RPMI7951 (cell line): ENCODE measurements at places on chromosomes 1 and 21. TPM values are rescaled to one million over a fixed set of nuclear protein-coding genes. Genes with fewer than 3 reads are reported as not detected.

- DNase-seq = peak; percentile 39
Measured at GRCh38 chr1:211910913-211911485, 80.4 kb upstream of the LPGAT1 start.

GRCh38 chr1:92857817-92858216 is 26.0 kb downstream of the RPL5 start:
- no peak for DNase-seq

DENND2C gene
- total RNA-seq = 0.29 and 0.36 TPM in 2 replicates

ZSCAN20 gene
- total RNA-seq = 5.5 and 5.6 TPM in 2 replicates

GRCh38 chr1:1435911-1436629 is 580 bp downstream of the VWA1 start:
- DNase-seq = no peak

DNA sequence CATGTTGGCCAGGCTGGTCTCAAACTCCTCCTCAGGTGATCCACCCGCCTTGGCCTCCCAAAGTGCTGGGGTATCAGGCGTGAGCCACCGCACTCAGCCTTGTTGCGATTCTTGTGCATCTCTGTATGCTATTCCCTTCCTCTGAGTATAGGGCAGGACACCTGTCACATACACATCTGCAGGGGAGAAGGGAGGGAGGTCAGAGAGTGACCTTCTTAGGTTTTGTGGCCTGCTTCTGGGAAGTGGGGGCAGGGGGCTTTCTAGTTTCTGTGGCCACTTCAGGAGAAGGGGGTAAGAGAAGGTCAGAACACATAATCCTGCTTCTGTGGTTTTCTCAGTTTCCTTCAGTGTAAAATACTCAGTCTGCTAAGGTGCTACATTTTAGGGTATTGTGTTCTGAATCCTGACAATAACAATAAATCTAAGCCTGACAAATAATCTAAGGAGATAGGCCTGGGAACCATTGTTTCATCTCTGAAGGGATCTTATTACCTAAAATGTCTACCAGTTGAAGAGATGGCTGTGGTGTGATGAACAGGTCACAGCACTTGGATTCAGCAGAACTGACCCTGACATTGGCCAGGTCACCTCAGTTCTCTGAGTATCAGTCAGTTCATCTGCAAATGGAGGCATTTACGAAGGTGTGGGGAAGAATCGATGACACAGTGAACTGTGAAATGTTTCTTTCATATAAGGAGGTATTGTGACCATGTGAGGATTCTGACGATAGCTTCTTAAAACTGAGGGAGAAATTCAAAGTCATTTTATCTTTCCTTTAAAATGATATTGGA is 212.6 kb upstream of the L1TD1 start:
- DNase-seq = no peak

DNA sequence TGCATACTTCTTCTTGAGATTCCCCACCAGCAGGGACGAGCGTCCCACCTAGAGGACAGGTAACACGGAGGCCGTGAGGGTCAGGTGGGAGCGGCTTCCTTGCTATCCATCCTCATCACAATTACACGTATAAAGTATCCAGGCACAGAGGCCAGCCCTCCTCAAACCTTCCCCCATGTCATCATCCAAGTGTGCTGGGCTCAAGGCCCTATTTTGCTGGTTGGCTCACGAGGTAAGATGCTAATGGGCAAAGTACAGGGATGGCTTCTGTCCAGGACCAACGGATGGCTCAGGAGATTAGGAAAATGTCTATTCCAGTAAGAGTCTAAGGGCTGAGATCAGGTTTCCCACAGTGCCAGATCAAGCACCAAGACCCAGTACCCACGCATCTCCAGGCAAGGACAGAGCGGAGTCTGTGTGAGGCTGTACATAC is 11.5 kb upstream of the A3GALT2 start:
- peak; percentile 75 for DNase-seq

EPS8L3 gene
- not detected in 2 replicates for total RNA-seq

RNF2 gene
- total RNA-seq = 17.5 and 21.1 TPM in 2 replicates

S100A1 gene
- total RNA-seq = 4.7 and 5.1 TPM in 2 replicates

DNA sequence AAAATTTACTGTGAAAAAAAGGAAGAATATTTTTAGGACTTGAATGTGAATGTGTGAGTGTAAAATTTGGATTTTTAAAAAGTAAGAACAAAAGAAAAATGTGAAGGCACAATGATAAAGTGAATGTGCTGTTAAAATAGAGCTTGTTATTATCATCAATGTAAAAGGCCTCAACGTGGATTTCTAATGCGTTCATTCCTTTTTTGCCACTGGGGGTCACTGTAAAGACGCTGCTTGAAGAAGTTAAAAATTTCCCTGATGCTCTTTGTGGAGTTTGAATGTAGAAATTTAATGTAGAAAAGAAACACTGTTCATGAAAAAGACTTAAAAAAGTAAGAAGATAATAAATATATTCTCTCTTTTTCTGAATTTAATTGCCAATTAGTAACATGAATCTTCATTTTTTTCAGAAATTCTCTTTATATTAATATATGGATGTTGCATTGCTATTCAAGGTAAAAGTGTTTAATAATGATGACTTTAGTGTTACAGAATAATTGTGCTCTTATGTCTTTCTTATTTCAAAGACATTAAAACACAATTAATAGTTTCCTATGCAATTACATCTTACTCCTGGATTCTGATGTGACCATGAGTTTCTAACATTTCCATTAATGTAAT is 161.5 kb downstream of the DNM3 start:
- peak; percentile 65 for DNase-seq
